ENCODE measurements at places on chromosomes 13 and 19.

DNA sequence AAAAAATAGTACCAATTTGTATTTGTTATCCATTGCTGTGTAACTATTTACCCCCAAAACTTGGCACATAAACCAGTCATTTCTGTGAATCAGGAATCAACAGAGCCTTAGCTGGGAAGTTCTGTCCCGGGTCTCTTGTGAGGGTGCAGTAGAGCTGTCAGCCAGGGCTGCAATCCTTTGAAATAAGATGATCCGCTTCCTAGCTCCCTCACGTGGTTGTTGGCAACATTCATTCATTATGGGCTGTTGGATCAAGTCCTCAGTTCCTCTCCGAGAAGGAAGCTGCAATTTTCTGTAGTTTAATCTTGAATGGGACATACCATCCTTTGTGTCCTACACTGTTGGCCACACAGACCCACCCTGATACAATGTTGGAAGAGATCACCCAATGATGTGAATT, 277.2 kb downstream of the SUCLA2 start:
- no peak for DNase-seq

GRCh38 chr19:9538183-9539058, at the start of gene ZNF426:
ZNF426 (minus strand) TSS chr19:9538645; CDS start chr19:9536232, 2,413 bp downstream.
- DNase-seq = peak; percentile 89

- DNase-seq = no peak
Observed at GRCh38 chr13:45385907-45386553, 32.1 kb downstream of the SLC25A30 start.

DNA sequence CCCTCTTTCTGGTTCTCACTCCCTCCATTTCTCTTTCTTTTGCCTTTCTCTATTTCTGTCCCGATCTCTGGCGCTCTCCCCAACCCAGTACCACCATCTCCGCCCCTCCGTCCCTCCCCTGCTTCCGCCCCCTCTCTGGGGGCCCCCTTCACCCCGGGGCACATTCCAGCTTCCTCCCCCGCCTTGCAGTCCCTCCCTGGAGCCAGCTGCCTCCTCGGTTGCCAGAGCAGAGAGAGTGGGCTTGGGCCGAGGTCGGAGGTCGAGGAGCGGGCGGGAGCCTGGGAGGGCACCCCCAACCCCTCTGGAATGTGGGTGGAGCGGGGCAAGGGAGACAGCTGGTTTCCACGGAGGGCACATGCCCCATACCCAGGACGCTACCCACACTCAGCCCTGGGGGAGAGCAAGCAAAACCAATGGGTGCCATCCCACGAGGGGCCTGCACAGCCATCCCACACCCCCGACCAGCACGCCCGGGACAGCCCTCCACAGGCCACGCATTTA, 6.5 kb upstream of the CIRBP start:
- DNase-seq = no peak

DNA sequence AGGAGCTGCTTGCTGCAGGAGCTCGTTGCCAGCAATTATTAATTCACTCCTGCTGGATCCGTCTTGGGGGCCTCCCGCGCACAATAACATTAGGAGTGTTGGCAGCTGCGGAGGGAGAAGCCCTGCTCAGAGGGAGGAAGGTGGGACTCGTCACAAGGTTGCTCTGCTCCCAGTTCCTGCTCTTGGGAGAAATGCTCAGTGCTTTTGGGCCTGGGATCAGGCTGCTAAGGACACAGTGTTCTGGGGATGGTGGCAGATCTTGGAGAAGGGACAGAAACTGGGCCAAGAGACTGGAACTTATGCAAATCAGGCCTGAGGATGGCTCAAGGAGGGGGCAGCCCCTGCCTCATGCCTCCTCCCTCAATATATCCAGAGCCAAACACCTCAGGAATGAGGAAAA, 78.9 kb upstream of the OLFM4 start:
- DNase-seq = no peak

DNA sequence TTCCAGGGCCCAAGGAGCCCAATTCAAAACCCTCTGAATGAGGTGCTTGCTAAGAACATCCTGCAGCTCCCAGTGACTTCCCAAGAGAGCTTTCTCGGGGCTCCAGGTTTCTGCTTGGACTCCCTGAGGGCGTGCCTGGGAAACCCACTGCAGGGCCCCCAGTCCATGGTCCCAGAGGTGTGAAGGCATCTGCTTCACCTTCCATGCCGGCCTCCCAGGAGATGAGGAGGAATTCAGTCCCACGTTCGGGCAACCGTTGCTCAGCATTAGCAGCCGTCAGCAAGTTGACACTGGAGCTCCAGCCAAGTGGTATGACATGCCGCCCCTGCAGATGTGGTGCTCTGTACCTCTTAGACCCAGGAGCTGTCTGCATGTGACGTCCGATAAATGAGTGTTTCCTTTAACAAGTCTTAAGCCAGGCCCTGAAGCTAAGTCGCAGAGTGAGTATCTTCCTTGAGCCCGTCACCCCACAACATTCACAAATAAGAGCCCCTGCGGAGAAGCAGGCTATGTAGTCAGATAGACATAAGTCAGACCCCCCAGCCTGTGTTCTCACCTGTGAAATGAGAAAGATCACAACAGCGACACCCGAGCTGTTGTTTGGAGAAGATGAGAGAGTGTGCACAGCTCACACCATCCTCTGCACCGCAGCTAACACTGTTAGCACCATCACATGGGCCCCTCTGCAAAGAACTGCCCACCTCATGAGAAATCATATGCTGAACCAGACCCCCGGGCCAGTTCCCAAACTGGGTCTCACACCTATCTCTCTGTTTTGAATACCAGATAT, 150.3 kb downstream of the KATNAL1 start:
- no peak for DNase-seq

GRCh38 chr13:23963184-23963931, 66.1 kb upstream of the C1QTNF9B start:
- no peak for DNase-seq

DNA sequence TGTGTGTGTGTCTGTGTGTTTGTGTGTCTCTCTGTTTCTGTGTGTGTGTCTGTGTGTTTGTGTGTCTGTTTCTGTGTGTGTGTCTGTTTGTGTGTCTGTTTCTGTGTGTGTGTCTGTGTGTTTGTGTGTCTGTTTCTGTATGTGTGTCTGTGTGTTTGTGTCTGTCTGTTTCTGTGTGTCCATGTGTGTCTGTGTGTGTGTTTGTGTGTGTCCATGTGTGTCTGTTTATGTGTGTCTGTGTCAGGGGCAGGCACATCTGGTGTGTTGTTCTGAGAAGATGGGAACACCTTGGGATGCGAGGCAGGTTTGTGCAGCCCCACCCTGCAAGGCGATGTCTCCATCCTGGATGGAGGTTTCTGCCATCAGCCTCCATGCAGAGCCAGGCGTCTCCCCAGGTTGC, 275.8 kb upstream of the SOX1 start:
- DNase-seq = no peak

DNA sequence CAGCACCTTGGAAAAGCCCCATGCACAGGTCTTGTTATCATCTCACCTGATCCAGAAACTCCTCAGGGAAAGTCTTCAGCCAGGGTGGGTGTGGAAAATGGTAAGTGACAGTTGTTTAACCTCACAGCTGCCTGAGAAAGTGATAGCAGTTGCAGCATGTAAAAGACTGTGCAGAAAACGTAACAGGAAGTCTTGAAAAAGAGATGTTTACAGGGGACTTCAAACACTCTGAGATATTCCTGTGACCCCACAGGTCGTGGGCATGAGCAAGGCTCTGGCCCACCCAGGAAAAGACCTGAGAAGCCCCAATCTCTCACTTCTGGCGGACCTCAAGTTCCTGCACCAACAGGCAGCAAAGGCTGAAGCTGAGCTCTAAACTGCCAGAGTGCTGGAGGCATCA, 826.9 kb downstream of the UQCRFS1 start:
- no peak for DNase-seq

DNA sequence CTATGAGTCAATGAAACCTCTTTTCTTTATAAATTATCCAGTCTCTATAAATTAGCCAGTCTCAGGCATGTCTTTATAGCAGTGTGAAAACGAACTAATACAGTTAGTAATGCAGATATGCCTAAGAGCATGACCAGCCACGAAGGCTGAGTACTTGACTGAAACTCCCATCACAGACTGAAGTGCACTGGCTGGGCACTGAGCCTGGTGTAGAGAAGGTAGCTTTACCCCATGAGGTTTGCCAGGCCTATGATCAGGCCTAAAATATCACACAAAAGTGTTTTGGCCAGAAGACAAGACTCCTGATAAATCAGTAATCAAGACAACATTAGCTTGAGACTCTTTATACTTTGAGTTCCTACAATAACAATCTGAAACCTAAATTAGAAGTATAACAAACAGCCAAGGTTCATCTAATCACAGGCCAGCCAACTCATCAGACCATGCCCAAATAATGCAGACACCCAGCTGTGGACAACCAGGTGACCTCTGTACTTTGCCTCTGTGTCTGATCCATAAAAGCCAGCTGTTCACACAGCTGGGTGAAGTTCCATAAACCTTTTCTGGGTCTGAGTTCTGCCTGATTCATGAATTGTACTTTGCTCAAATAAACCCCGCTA, 771.8 kb upstream of the SLITRK1 start:
- DNase-seq = no peak

DNA sequence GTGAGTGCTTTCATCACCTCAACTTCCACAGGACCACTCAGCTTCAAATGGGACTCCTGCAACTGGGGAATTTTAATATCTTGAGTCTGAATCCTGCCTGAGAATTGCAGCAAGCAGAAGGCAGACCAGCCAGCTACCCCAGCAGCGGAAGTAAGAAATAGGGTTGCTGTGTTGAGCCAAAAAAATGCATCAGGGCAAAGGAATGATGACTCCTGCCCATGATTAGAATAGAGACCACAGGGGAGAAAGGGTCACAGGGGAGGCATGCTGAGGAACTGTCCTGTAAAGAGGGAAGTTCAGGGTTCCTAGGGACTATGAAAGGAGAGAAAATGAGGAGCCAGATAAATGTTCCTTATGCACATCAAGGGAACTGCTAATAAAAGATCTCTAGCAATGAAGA, 370.2 kb downstream of the KCTD12 start:
- DNase-seq = no peak

- DNase-seq = no peak
Observed at GRCh38 chr13:44854313-44855060, 134.8 kb downstream of the NUFIP1 start.

- no peak for DNase-seq
Observed at GRCh38 chr13:33757713-33758112, 60.2 kb upstream of the RFC3 start.

GRCh38 chr13:33116321-33117010, 100.2 kb downstream of the KL start:
- no peak for DNase-seq

- no peak for DNase-seq
Observed at GRCh38 chr13:97114651-97115050, 107.5 kb upstream of the MBNL2 start.

- DNase-seq = no peak
Observed at GRCh38 chr19:13844130-13844631, 32.8 kb upstream of the NANOS3 start.

- no peak for DNase-seq
Observed at GRCh38 chr13:36533806-36534205, 101.5 kb downstream of the CCNA1 start.

DNA sequence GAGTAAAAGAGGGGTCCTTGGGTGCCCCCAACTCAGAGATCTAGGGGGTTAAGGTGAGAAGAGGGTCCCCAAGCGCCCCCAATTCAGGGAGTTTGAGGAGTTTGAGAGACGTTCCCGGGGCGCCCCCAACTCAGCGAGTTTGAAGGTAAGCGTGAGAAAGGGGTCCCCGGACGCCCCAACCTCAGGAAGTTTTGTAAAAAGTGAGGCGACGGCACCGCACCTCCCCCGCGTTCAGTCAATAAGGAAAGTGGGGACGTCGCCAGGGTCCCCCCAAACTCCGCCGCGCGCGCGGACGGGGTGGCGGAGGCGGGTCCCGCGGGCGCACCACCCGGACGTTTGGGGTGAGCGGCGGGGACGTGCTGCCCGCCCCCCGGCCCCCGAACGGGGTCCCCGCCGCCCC, 353 bp downstream of the RFX2 start:
- DNase-seq = no peak

All from WTC11 (cell line).